Effector memory CD4-positive, alpha-beta T cell (primary cell): ENCODE measurements at places on chromosomes 2 and 18.

GRCh38 chr2:14492920-14493503, 139.5 kb upstream of the LRATD1 start:
- H3K4me1 ChIP-seq: no peaks in the 10 kb centered on the region
- H3K4me3 ChIP-seq: no peak overlapping the region
- H3K27me3 ChIP-seq: no peaks in the 10 kb centered on the region

- no peak for DNase-seq
- H3K36me3 ChIP-seq: no peaks in the 10 kb centered on the region
Measured at GRCh38 chr18:66662632-66663031, 58.7 kb upstream of the CDH19 start.

DNA sequence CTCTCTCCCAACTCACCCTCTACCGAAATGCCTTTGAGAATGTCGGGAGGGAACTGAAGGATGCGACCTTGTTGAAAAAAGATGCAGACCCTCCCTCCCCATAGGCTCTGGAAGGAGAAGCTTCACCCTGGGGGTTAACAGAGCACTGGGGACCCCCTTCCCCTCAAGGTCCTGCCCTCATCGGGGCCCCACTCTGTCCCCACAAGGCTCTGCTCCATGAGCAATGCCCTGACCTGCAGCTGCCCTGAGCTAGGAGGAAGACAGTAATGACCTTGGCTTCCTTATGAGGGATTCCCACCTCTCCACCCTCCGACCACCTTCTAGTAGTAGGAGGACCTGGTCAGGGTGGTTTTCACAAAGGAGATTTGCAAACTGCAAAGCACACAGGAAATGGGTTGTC, 44.4 kb upstream of the HPCAL1 start:
- no peaks in the 10 kb centered on the region for H3K27me3 ChIP-seq
- H3K36me3 ChIP-seq: no peaks in the 10 kb centered on the region
- H3K4me3 ChIP-seq: no peak overlapping the region
- H3K27ac ChIP-seq: no peak overlapping the region
- no peaks in the 10 kb centered on the region for H3K4me1 ChIP-seq
- DNase-seq: no peak

DNA sequence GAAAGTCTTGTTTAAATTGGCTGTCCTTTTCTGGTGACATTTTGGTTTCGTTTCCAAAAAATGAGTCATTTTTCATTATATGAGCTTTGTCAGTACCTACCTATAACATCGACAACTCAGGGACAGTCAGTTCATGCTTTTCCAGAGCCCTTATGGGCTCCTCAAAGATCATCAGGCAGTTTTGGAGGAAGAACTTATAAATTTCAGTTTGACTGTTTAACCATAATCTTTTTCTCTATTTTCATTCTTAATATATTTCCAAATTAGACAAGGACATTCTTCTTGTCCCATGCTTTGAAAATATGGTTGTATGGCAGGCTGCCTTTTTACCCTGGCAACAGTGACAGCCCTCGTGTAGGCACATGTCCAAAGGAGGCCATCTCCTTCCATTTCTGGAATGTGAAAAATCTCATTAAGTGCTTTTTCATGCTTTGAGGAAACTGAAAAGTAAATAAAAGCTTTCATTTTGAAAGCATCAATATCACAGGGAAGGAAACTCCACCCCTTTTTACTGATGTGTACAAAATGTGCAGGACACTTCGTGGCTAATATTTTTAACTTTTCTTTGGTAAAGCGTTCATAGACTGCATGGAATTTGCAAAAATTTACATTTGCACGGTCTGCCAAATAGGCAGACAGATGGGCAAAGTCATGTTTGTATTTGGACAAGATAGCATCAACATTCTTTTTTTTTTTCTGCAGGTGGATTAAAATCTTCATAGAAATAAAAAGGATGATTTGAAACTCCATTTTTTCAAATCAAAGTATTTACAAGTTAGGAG, 7.2 kb upstream of the PROC start:
- H3K27ac ChIP-seq: no peak overlapping the region
- H3K4me1 ChIP-seq: peaks cover 16% of the 10 kb centered on the region
- H3K36me3 ChIP-seq: no peaks in the 10 kb centered on the region
- DNase-seq: no peak

- H3K27me3 ChIP-seq: no peaks in the 10 kb centered on the region
- no peaks in the 10 kb centered on the region for H3K4me1 ChIP-seq
- H3K27ac ChIP-seq: no peak overlapping the region
Measured at GRCh38 chr2:66700677-66701066, 265.7 kb downstream of the MEIS1 start.
